ENCODE measurements at places on chromosomes 5 and 9. TPM values are rescaled to one million over a fixed set of nuclear protein-coding genes. Genes with fewer than 3 reads are reported as not detected.

The LCN12 gene
- not detected for total RNA-seq

- no peak for DNase-seq
Observed at GRCh38 chr5:128480906-128481633, 57.0 kb downstream of the FBN2 start.

The WDR38 gene
- not detected for total RNA-seq

DNA sequence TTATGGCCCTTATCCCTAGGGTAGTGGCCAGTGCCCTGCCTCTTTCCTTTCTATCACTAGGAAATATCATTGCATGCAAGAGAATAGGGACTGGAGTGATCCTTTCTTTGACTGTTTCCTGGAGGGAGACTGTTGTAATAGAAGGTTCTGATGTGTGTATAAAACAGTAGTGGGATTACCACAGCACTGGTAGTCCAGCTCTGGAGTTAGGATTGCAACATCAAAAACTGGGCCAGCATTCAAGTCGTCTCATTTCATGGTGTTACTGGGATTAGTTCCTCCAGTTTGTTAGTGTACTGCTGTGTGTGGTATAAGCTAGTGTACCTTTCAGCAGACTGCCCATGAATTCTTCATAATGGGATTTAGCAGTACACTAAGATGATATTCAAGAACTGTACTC lies 45.8 kb downstream of the KIAA1958 start:
- DNase-seq, result no peak

The TXNDC8 gene
- total RNA-seq, result not detected

The SPATA6L gene
- total RNA-seq, result 3.1 TPM

The FAM151B gene
- 7.0 TPM for total RNA-seq

GRCh38 chr9:36881743-36882441 lies 152.2 kb downstream of the PAX5 start:
- DNase-seq, result no peak

The GZMA gene
- 1.8 TPM for total RNA-seq

DNA sequence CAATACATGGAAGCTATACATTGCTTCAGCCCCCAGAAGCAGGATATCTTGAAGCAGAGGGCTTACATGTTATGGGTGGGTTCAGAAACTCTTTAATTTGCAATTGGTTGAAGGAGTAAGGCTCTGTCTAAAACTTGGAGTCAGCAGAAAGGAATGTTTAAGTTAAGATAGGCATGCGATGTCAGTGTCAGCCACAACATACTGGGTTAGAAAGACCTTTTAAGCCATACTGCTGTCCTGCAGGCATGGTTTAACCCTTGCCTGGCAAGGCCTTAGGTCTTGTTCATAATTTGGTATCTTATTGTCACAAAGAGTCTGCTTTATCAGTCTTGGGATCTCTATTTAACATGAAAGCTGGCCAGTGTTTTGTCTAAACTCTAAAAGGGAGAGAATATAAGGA lies 1619.6 kb upstream of the WWC1 start:
- peak; percentile 9 for DNase-seq

DNA sequence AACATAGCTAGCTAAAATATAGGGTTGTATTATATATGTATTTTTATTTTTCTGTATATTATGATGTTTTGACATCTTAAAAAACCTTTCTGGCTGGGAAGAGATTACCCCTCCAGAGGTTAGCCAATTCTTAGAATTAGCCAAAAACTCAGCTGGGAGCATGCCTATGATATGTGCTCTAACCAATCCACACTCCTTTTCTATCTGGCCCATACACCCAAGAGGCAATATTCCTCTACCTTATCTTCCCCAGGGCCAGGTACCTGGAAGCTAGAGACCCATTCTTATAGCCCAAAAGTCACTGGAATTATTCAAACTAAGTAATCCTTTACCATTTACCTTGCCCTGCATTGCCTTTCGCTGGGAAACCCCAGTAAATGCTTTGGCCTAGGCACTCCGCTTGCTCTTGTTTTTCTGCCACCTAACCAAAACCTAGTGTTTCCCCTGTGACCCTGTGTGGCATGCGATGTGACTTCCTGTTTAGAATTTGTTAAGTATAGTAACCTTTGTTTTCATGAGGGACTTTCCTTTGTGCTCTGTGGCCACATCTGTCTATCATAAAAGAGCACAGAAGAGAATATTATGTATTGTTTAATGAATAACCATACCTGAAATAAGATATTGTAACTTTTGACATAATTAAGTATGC lies 37.4 kb downstream of the CSNK1G3 start:
- no peak for DNase-seq

GRCh38 chr5:149640350-149640999 lies 59.2 kb downstream of the ARHGEF37 start:
- DNase-seq, result no peak

GRCh38 chr9:101569741-101570501 lies 24.8 kb downstream of the PPP3R2 start:
- DNase-seq, result no peak
